ENCODE measurements at places on chromosomes 12 and 14.

DNA sequence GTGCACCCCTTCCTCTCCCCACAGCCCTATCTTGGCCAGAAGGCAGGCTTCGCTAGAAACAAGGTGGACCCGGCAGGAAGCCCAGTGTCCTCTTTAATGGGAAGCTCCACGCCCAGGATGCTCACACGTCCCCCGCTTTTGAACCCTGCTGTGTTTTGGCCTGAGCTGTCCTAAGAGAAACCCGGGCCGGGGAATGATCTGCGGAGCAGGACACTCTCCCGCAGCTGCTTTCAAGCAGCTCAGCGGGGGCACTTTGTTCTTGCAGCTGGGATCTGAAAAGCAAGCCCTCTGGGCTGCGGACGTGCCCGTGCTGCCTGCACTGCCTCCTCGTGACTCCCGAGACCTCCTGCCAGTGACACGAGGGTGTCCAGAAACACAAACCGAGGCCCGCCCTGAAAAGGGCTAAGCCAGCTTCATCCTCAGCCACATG is 30.0 kb downstream of the SCARB1 start:
- DNase-seq = no peak

DNA sequence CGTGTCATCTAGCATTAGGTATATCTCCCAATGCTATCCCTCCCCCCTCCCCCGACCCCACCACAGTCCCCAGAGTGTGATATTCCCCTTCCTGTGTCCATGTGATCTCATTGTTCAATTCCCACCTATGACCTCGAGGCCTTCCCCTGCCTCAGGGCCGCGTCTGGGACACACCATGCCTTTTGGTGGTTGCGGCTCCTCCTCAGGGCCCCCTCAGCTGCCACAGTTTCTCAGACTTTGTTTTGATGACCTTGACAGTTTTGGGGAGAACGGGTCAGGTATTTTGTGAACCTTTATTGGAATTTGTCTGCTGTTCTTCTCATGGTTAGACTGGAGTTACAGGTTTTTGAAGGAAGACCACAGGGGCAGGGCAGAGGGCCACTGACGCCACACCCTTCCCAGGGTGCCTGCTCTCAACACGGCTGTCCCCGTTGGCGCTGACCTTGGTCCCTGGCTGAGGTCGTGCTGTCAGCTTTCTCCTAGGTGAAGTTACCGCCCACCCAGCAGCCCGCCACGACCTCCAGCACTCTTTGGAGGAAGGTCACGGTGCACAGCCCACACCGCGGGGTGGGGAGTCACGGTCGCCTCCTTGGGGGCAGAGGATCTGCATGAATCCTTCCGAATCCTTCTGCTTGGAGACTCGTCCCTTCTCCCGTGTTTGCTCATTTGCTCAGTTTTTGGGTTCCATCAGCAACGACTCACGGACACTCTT is 130.5 kb downstream of the KIF26A start:
- DNase-seq = no peak

DNA sequence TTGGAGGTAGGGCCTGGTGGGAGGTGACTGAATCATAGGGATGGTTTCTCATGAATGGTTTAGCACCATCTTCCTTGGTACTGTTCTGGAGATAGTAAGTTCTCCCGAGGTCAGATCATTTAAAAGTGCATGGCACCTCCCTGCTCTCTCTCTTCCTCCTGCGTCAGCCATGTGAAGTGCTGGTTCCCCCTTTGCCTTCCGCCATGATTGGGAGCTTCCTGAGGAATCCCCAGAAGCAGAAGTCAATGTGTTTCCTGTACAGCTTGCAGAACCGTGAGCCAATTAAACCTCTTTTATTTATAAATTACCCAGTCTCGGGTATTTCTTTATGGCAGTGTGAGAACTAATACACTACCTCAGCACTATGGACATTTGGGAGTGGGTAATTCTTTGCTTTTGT is 4.8 kb upstream of the LGMN start:
- DNase-seq = no peak

GRCh38 chr12:106840243-106840642 is 65.8 kb downstream of the RIC8B start:
- DNase-seq = no peak

DNA sequence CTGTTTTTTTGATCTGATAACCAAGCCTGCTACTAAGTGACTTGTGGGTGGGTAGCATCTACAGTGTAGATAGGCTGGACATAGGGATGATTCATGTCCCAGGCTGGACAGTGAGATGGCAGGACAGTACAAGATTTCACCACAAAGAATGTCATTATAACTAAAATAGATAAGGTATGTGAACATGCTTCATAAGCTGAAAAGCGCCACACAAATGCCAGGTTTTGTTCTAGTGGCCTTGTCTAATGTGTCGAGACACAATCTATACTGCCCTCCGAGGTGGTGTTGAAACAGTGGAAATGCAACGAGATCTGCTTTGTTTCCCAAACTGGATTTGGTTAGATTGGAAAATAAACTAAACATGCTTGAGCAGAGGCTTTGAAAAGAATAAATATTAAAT is 4.4 kb downstream of the LGALS3 start:
- no peak for DNase-seq

DNA sequence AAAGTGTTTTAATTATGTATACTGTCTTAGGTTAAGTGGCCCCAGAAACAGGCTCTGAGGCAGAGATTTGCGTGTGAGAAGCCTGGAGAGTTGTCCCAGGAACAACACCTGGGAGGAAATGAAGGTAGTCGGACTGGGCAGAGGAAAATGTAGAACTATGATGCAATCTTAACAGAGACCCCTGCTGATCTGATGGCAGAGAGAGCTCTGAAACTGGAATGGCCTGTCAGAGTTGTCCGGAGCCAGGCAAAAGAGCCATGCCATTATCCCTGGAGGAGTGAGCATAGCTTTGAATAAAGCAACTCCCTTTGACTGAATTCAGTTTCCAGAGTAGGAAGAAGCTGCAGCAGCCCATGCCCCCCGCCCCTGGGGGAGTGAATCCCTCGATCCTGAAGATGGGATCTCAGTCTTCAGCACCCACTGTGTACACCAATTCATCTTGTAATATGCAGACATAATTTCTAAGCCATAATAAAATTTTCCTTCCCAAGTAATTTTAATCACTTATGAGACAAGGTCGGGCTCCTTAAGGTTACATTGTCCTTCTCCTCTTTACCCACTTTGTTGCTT is 264.8 kb downstream of the PDZRN4 start:
- no peak for DNase-seq

- DNase-seq = no peak
These were observed 1.2 kb downstream of the SPTSSA start for GRCh38 chr14:34460841-34461240.

DNA sequence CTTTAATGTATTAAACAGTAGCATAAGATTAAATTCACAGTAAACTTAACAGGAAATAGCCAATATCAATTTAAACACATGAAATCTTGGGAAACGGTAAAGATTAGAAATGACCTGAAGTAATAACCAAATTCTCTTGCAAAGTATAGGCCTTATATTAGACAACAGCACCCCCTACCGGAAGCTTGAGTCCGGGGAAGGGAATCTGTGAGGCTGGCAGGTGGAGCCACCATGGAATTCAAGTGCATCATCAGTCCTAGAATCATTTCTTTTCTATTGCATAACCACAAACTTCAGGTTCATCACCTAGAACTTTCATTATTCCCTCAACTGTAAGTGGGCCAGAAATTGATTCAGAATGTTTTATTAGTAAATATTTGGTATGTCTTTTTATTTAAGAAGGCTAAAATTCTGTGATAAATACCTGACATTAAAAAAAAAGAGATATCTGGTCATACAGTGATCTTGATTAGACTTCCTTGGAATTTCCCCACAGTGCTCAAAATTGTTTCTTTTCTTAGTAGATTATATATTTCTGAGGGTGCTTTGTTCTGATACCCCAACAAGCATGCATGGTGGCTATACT is 48.6 kb downstream of the AP5M1 start:
- DNase-seq = peak; percentile 22

- no peak for DNase-seq
These were observed 91.4 kb downstream of the TTC7B start for GRCh38 chr14:90724866-90725265.

- DNase-seq = no peak
These were observed 14.1 kb upstream of the NUMB start for GRCh38 chr14:73472185-73473114.

- no peak for DNase-seq
These were observed 35.1 kb downstream of the NINJ2 start for GRCh38 chr12:627863-628741.

DNA sequence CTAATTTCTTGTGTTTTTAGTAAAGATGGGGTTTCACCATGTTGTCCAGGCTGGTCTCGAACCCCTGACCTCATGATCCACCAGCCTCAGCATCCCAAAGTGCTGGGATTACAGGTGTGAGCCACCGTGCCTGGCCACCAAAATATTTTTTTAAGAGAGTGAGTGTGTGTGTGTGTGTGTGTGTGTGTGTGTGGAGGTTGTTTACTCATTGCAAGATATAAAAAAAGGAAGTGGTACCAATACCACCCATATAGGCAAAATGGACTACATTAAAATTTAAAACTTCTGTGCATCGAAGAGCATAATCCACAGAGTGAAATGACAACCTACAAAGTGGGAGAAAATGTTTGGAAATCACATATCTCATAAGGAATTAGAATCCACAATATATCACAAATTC is 15.5 kb upstream of the CLEC2A start:
- DNase-seq = no peak

DNA sequence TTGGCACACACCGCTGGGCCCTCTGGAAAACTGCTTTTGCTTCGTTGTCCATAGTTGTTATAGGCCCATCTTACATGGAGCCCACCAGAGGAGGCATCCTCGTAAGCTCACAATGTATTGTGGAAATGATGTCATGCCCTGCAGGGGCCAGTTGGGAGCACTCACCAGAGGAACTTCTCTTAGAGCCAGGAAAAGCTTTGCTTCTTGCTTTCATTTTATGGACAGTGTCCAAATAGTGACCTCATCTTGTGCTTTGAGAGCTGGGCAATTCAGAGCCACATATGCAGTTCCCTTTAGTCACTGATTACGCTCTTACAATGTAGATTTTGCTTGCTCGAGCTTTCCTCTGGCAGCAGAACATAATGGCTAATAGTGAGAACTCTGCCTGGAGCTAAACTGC is 275.6 kb downstream of the AACS start:
- DNase-seq = no peak

DNA sequence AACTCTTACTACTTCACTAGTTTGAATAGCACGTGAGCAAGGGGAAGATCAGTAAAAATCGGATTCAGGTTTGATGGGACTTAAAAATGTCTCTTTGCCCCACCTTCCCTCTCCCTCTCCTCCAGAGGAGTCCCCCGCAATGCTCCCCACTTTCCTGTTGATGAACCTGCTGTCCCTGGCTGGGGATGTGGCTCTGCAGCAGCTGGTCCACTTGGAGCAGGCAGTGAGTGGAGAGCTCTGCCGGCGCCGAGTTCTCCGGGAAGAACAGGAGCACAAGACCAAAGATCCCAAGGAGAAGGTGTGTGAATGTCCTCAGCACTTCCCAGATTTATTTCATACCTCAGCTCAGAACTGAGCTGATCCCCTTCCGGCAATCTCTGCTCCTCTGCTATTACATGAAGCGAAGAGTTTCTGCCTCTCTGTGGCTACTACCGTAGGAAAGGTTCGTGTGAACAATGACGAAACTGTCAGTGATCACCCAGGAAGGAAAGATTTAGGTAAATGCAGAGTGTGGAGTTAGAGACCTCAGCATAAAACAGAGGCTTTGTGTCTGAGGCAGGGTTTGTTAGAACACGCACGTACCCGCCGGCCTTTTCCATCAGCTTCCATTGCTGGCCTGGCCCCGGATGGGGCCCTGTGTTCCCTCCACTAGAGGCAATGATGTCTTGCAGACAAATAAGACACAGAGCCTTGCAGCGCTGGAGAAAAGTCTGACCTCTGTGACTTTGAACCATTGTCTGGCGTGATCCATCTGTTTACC is 7.4 kb upstream of the GAPDH start:
- DNase-seq = no peak

GRCh38 chr12:115820656-115821055 is 456.8 kb downstream of the MED13L start:
- no peak for DNase-seq

DNA sequence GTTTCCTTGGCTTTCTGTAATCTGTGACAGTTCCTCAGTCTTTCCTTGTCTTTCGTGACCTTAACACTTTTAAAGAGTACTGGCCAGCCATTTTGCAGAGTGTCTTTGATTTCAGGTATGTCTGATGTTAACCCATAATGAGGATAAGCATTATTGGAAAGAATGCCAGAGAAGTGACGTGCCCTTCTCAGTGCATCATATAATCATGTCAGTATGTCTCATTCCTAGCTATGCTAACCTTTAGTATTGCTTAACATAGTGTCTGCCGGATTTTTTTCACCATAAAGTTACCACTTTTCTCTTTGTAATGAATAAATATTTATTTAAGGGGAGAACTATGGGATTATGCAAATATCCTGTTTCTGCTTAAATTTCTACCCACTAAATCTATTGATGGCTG is 28.5 kb downstream of the RERG start:
- DNase-seq = no peak

DNA sequence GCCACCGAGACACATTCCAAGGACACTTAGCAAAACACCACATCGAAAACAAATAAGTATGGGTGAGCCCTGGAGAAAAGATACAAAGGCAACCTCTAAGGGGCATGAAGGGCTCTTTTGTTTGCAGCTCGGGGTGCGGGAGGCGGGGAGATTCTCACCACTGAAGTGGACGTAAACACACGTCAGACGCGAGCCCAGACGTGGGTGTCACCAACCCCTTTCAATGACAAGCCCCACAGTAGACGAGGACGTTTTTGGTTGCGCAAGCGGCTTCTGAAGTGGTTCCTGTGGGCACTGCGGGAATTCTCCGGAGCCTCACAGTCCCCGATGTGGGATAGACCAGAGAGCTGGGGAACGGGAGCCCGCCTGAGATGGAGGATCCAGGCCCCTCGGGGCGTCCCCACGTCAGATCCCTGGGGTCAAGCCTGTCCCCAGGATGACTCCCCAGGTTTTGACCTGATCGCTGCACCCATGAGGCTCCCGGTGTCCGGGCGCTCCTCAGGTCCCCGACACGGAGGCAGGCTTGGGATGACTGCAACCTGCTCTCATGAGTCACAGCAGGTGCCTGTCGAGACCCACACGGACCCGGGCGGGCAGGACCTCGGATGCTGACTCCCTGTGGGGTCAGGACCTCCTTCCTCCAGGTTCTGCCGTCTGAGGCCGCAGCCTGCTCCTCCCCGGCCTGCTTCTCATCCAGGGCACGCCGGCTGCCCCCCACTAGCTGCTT is 20.3 kb upstream of the ADGRD1 start:
- no peak for DNase-seq

DNA sequence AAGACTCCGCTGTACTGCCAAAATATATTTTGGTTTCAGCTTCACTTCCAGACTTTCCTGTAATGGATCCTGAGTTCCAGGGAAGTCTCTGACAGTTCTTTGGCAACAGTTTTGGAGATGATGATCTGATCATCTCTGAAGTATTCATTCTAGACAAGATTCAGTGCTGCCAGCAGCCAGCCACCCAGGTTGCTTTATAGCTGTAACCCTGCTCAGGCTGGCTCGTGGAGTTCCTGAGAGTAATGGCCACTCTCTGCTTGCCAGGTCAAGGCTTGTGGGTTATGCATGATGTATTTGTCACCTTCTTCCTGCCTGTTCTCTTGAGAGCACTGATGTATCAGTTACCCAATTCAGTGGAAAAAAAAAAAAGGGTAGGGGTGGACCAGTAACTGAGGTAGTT is 124.3 kb downstream of the PPHLN1 start:
- no peak for DNase-seq

- DNase-seq = no peak
These were observed 47.9 kb upstream of the ATF7IP start for GRCh38 chr12:14317362-14318146.
